ENCODE measurements at places on chromosomes 1 and 21.
A peak's percentile ranks its signal among the peaks of the same experiment; 100 is the strongest.

DNA sequence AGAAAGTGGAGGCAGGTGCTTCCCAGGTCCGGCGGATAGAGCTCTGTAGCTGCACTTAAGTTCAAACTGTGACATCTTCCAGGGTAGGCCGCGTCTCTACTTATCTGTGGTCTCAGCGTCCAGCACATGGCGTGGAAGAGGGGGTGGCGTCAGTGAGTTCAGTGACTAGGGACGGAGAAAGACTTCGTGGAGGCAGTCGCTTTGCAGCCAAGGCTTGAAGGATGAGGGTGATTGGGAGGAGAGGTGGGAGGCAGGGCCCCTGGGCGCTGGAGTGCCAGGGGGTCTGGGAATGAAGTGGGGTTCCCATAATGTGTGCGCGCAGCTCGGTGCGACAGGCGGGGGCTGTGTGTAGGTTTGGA lies 444 bp upstream of the AGO1 start:
- DNase-seq: no peak

- no peak for DNase-seq
These were observed 402.8 kb downstream of the PCP4 start for GRCh38 chr21:40270047-40270446.

- peak; percentile 57 for DNase-seq
These were observed 61.7 kb downstream of the FCRL5 start for GRCh38 chr1:157490467-157491165.

- no peak for DNase-seq
These were observed 92.4 kb upstream of the AKT3 start for GRCh38 chr1:243942196-243943150.

DNA sequence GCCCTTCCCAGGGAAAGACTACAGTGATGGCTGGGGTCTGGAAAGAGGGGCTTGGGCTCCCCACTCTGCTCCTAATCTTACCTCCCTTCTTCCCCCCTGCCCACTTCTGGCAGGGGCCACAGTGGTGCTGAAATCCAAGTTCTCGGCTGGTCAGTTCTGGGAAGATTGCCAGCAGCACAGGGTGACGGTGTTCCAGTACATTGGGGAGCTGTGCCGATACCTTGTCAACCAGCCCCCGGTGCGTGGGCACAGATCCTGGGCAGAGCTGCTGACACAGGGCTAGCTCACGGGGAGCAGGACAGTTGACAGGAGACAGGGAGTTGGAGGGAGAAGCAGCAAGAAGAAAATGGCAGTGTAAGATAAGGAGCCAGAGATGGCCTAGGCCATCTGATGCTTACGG lies 2.4 kb downstream of the SLC27A3 start:
- DNase-seq: no peak

DNA sequence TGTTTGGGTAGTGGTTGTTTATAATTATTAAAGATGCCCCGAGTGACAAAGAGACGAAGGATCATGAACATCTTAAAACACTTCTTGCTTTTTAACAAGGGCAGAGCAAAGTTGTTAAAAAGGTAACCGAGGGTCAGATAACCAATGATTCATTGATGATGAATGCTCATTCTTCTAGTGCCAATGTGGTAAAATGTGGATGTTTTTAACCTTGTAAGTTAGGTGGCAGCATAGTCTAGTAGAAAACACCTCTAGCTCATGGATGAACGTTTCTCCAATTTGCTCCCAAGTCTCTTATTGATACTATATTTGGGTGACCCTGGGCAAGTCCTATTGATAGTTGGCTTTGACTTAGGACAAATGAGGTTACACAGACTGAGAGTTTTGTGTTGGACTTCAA lies 167.9 kb downstream of the KIF26B start:
- DNase-seq: peak; percentile 37

- no peak for DNase-seq
These were observed 104.8 kb downstream of the DHRS3 start for GRCh38 chr1:12513181-12513580.

Measured in HT1080 (cell line).